SJSA1 (cell line): ENCODE measurements at places on chromosomes 1 and 21.

GRCh38 chr21:16588433-16588860, 858.7 kb downstream of the USP25 start:
- no peak for DNase-seq

DNA sequence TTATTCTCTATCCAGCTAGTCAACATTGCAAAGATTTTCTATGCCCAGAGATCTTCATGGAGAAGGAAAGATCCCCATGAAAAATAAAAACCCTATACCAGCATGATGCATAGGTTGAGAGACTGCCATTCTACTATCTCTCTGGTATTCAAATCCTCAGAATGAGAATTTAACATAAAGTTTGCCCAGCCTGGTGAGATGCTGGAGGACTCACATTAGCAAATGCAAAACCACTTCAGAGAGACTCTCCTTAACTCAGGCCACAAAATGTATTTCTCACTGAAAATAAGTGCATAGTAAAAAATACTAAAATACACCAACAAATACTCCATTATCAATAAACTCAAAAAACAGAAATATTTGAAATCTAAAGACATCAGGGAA, 430.0 kb upstream of the RUNX1 start:
- no peak for DNase-seq

DNA sequence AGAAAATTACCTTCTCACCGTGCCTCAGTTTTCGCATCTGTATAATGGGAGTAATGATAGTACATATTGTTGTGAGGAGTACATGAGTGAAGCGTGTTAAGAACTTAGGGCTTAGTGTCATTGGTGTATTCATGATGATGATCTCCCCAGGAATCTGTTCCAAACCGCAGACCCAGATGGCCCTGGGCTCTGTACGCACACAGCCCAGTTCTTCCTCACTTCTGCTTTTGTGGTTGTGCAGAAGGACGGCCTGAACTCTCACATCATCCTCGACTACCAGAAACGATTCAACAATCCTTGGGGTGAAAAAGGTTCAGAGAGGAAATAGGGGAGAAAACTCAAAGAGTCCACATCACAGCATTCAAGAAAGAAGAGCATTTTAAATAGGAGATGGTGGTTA, 323.0 kb downstream of the CAMTA1 start:
- no peak for DNase-seq

- no peak for DNase-seq
These were observed 358.9 kb upstream of the SGIP1 start for GRCh38 chr1:66175098-66175497.

GRCh38 chr1:46041974-46042373, 90.5 kb downstream of the PIK3R3 start:
- DNase-seq = no peak

GRCh38 chr1:186865253-186865652, 36.5 kb downstream of the PLA2G4A start:
- DNase-seq = no peak

DNA sequence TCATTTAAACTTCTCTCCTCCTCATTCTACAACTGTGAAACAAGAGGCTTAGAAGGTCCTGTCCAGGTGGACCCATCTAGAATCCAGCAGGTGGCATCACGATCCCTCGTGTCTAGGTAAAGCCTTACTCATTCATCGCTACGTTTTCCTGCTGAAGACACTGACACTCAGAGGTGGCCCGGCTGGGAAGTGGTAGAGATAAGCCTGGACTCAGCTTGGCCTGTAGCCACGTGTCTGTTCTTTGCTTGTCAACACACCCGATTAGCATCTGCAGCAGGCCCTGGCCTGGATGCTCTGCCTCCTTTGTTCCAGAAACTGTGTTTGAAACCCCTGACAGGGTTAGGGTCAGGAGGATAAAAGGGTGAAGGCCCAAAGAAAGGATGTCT, 43.4 kb downstream of the PARP1 start:
- no peak for DNase-seq

DNA sequence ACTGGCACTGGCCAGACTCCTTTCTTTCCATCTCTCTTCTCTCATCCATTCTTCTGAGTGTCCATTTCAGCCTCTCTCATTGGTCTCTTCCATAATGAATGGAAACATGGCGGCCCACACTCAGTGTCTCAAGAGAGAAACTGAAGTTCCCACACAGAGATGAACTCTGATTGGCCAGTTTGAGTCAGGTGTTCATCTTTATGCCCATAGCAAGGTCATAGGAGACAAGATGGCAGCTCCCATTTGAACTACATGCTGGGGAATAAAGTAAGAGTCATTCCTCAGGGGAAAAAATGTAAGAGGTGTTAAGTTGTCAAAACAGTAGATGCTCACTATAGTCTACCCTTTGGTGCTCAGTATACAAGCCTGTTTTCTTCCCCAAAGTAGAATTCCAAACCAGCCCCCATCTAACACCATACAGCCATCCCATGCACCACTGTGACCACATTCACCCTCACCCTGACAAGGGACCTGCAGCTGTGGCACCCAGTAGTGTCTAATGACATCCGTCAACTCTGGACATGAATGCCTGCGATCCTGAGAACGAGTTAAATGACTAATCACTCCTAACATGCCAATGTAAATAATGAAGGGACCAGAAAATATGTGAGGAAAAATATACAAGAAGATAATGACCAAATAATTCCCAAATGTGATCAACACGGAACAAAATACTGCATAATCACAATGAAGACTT, 12.4 kb downstream of the CDA start:
- DNase-seq = peak; percentile 71

GRCh38 chr1:163365186-163365585, 43.4 kb downstream of the NUF2 start:
- DNase-seq = no peak

DNA sequence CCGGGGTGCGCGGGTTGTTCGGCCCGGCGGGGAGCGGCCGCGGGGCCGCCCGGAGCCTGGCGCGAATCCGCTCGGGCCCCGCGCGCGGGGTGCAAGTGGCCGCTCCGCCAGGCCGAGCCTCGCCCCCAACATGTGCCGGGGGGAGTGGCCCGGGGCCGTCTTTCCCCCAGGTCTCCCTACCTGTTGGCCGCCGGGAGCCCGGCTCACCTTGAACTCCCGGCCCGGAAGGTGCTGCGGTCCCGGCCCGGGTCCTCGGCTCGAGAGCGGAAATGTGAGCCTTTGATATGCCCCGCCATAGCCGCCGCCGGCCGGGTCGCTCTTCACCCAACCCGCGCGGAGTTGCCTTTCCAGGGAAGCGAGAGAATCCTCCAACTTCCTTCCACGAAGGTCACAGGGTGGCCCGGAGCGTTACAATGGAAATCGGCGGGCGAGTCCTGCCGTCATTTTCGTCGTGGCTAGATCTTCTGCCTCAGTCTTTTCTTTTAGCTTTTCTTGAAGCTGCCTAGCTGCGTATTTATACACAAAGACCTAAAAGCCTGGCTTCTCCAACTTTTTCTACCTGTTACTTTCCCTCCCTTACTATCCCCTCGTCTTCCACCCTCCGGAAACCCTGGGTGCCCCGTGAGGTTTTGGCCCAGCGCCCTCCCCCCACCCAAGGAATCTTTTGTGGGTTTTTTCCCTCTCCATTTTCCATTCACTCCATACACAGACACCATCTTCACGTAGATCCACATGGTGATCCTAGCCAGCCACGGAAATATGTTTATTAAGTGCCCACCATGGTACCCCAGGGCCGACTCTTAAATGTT, 867 bp downstream of the PTGFRN start:
- peak; percentile 38 for DNase-seq

GRCh38 chr1:6918186-6918924, 133.1 kb downstream of the CAMTA1 start:
- DNase-seq = no peak

- DNase-seq = no peak
These were observed 831 bp upstream of the FOXD2 start for GRCh38 chr1:47436979-47437446.

GRCh38 chr1:15966081-15966955, 9.6 kb downstream of the ZBTB17 start:
- peak; percentile 61 for DNase-seq

- DNase-seq = no peak
These were observed 1260.6 kb upstream of the ADGRL2 start for GRCh38 chr1:80540149-80540548.

- no peak for DNase-seq
These were observed 21.9 kb downstream of the DLGAP3 start for GRCh38 chr1:34907487-34908090.

GRCh38 chr1:228528612-228529011, 41.4 kb downstream of the RNF187 start:
- DNase-seq = no peak

- DNase-seq = no peak
These were observed 48.1 kb downstream of the TENT5C start for GRCh38 chr1:117653732-117654492.

- DNase-seq = no peak
These were observed 1.5 kb downstream of the VAMP4 start for GRCh38 chr1:171740356-171740863.

GRCh38 chr1:200625381-200625824, 4.9 kb upstream of the KIF14 start:
- no peak for DNase-seq

- DNase-seq = peak; percentile 28
These were observed 9.1 kb downstream of the OLIG1 start for GRCh38 chr21:33078907-33079582.

DNA sequence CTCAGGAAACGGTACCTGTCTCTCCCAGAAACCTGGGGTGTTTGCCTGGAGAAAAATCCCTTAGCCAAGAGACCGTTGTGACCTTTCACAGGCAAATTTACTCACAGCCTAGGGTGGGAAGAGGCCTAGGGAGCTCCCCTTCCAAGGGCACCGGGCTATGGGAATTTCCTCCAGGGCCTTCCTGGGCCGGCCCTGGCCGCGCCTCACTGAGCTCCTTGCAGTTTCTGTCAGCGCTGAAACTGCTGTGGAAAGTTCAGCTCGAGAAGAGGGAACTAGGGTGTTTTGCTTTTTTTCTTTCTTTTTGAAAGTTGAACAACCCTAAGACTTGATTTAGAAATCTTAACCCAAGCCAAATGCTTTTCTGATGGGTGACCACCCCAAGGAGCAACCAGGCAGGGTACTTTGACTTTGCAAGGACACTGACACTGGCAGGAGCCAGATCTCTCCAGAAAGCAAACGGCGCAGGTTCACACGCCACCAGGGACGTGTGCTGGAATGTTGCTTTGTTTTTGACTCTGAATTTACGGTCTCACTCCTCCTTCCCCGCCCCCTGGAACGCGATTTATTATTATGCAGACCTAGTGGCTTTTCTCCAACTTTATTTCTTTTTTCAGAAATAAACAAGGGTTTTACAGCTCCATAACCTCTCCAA, 229.6 kb upstream of the JUN start:
- peak; percentile 95 for DNase-seq

DNA sequence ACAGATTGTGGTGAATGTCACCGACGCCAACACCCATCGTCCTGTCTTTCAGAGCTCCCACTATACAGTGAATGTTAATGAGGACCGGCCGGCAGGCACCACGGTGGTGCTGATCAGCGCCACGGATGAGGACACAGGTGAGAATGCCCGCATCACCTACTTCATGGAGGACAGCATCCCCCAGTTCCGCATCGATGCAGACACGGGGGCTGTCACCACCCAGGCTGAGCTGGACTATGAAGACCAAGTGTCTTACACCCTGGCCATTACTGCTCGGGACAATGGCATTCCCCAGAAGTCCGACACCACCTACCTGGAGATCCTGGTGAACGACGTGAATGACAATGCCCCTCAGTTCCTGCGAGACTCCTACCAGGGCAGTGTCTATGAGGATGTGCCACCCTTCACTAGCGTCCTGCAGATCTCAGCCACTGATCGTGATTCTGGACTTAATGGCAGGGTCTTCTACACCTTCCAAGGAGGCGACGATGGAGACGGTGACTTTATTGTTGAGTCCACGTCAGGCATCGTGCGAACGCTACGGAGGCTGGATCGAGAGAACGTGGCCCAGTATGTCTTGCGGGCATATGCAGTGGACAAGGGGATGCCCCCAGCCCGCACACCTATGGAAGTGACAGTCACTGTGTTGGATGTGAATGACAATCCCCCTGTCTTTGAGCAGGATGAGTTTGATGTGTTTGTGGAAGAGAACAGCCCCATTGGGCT, 3.0 kb downstream of the CELSR2 start:
- DNase-seq = no peak

- no peak for DNase-seq
These were observed 27.1 kb upstream of the ERO1B start for GRCh38 chr1:236308827-236309226.

DNA sequence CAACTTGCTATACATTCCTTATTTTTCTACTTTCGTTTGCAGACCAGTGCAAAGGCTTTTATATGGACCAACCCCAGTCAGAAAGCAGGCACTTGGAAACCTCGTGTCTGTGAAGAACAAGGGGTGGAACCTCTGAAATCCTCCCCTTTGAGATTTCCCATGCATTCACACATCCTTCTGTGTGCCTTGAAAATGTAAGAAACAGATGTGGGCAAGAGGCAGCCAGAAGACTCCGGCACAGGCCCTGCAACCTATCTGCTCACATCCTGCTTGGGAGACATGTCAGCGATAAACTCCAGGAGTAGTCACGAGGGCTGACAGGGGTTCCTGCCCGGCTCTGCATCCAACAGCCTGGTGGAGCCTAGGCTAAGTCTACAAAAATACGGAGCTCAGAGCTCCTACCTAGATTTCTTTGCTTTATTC, 42.5 kb downstream of the ETS2 start:
- no peak for DNase-seq

DNA sequence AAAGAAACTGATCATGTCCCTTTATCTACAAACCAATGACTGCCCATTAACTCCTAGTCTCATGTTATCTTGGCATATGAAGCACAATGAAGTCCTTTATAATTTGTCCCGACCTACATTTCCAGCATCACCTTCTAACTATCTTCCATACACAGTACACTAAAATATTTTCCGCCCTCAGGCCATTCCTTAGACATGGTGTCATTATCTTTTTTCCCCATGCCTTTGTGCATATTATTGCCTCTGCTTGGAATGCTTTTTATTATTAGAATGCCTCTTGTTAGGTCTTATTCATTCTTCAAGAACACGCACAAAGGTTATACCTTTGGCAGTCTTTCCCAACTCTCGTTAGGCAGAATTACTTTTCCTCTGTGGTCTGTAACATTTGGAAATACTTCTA, 39.6 kb downstream of the ATG4C start:
- no peak for DNase-seq

- no peak for DNase-seq
These were observed 245.4 kb downstream of the SMYD3 start for GRCh38 chr1:246261639-246262038.

- no peak for DNase-seq
These were observed 21.5 kb upstream of the SDC3 start for GRCh38 chr1:30929944-30930525.

DNA sequence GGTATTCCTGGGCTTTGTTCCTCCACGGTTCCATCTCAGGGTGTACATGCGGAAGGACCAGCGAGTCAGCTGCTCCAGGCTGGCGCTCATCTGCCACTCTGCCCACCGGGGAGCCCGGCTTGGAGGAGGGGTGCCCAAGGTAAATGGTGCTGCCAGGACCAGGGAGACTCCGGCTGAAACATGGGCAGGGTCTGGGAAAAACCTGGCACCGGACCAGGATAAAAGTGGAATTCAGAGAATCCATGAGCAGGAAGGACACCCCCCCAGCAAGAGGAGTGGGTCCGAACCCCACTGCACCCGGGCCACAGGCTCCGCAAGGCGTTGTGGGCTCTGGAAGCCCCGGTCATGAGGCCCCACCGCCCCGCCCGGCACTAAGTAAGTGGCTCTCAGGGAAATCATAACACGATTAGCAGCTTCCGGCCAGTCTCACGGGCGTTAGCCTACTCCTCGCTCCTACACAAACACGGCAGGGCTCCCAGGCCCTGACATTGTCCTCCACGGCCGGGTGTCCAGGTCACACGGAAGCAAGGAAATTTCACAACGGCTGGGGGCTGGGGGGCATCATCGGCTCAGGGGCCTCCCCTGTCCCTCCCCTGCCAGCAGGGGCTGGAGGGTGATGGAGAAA, 21.1 kb downstream of the MEGF6 start:
- DNase-seq = no peak
